ENCODE measurements at places on chromosomes 2 and 18.

DNA sequence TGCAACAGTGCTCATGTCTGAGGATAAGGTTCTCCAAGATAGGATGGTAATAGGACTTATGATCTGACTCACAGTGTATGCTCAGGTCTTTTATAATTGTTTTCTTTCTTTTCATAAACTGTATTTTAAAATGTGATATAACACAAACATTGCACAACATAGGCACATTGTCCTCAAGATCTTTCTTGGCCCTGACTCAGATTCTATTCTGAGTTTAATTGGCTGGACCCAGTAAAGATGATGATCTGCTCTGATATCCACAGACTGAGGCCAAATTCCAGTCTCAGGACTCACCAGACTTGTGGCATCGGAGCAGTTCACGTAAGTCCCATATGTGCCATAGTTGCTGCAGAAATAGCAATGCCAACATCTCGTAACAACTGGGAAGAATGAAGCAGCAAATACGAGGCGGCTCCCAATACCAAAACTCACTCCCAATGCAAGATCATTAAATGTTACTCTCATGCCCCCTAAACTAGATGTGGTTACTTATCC, 448.9 kb upstream of the SLC14A2 start:
- DNase-seq, result no peak

GRCh38 chr2:866009-866680, 84.5 kb upstream of the SNTG2 start:
- no peak for DNase-seq

GRCh38 chr2:109014476-109014875, 25.5 kb upstream of the EDAR start:
- no peak for DNase-seq

- DNase-seq, result no peak
Observed at GRCh38 chr2:217216982-217217381, 357.1 kb upstream of the TNP1 start.

DNA sequence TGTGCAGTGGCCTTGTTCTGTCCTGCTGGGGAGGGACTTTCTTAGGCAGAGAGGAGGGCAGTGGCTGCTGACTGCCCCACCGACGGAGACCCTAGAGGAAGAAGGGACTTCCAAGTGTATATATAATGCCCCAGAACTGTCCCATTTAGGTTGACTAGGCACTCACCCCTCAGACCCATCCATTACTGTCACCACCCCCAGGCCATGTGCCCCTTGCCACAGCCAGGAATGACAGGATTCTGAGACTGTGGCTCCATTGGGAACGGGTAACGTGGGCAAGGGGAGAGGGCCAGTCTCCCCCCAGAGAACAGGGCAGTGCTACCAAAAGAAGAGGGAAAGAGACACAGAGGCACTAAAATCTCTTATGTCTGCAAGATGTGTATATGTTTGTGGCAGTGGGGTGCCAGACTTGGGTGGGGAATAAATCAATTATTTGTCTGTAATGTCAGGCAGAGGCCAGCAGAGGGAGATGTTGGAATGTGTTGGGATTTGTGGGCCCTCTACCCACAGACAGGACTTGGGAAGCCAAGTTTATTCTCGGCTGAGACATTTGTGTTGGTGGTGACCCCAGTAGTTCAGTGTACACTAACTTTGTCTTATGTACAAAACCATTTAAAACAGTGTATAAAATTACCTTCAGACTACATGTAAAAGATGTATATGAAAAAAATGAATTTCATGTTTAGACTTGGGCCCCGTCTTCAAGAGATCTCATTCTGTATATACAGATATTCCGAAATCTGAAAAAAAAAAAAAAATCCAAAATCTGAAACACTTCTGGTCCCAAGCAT, 24.0 kb upstream of the TMEM37 start:
- DNase-seq, result peak; percentile 15

DNA sequence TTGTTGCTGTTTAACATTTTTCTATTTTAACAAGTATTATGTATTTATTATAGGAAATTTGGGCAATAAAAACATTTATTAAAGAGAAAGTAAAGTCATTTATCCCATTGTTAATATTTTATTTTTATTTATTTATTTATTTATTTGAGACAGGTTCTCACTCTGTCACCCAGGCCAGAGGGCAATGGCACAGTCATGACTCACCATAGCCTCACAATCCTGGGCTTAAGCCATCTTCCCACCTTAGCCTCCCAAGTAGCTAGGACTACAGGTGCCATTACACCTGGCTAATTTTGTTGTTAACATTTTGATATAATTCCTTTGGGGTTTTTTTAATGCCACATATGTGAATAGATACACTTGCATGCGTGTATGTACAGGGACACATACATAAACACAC, 165.9 kb upstream of the STON1 start:
- no peak for DNase-seq

DNA sequence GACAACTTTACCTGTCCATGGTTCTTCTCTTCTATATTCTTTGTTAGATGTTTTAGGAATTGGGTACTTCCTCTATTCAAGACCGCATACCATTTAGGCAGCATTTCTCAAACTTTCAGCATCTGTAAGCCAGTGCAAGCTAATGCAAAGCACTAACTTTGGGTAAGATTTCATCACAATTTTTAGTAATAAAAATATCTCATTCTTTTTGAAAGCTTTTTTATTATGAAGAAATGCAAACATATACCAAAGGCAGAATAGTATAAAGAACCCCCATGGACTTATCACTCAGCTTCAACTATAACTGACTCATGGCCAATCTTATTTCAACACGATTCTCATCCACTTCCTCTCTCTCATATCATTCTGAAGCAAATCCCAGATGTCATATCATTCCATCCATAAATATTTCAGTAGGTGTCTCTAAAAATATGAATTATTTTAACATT, 32.9 kb downstream of the INO80C start:
- no peak for DNase-seq

- no peak for DNase-seq
Observed at GRCh38 chr18:10264260-10264659, 190.2 kb upstream of the APCDD1 start.

DNA sequence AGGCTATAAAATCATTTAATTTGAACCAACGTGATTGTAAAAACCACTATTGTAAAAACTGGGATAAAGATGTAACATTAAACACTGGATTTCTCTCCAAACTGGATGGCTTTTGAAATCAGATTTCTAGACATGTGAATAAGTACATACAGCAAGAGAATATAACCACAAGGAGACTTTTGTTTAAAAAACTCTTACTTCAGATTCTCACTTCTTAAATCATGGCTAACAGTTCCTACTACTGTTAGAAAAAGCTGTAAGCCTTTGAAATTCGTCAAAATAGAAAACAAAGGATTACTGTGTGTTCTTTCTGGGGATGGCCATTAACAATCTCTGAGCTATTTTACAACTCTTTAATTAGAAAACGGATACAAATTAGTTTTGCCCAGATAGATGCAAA, 39.4 kb upstream of the SH3BP4 start:
- no peak for DNase-seq

- DNase-seq, result no peak
Observed at GRCh38 chr2:86087936-86088850, 17.5 kb downstream of the POLR1A start.

GRCh38 chr2:153971855-153972254, 100.1 kb downstream of the GALNT13 start:
- DNase-seq, result no peak

GRCh38 chr2:71465961-71466300, 12.6 kb downstream of the DYSF start:
- DNase-seq, result no peak

DNA sequence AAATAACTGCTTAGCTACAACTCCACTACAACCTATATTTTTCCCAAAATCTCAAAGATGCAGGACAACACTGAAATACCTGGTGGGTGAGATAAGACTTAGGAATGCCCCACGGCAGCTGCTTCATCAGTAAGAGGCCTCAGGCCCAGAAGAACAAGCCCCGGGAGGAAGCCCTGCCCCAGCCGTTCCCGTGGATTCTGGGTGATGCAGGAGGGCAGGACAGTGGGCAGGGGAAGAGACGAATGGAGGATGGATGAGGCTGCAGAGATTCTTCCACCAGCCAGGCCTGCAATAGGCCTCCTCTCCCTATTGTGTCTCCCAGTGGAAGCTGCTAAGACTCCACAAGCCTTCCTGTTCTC, 197.9 kb upstream of the HDAC4 start:
- no peak for DNase-seq

DNA sequence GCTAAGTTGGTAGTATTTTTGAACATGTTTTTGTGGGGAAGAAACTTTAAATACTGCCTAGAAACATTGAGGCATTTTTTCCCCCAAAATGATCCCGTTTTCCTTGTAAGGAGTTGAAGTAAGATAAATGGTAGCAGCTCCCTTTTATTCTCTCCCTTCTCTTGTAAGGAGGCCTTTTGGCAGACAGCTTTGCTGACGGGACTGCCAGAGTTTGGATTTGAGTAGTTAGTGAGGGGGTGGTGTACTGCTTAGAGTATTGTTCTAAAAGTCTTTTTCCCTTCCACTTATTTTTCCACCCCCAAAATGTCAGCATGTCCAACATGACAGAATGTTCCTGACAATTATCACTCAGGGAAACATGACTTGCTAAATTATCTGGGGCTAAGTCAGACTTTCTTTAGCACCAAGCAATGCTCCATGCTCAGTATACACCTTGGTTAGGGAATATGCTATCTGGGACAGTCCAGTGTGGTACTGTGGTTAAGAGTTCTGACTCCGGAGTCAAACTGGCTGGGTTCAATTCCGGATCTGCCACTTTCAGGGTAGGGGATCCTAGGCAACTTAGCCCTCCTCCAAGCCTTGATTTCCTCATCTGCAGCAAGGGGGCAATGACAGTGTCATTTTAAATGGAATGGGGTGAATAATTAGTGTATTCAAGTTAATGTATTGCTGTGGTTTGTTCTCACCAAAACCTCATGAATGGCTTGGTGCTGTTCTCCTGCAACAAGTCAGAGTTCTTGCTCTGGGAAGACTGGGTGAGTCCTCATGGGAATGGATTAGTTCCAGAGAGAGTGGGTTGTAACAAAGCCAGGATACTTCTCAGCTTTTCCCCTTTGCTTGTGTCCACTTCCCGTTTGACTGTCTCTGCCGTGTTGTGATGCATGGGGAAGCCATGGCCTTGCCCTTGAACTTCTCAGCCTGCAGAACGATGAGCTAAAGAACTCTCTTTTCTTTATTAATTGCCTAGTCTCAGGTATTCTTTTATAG, 116.2 kb downstream of the TANC1 start:
- DNase-seq, result no peak

DNA sequence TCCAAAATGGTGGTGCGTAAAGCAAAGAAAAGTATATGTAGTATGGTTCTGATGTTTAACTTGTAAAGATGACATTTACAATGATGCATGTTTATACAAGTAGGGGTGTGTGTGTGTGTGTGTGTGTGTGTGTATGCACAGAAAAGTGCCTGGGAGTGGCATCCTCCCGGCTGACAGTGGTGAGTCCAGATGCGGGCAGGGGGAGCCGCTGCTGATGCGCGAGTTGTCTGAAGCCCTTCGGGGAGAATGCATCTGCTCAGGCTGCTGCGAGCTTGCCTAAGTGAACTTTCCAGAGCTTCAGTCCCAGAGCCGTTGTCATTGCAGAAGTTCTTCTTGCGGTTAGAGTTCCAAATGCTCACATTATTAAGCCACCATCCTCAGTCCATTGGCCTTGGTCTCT, 429.7 kb upstream of the HS6ST1 start:
- no peak for DNase-seq

DNA sequence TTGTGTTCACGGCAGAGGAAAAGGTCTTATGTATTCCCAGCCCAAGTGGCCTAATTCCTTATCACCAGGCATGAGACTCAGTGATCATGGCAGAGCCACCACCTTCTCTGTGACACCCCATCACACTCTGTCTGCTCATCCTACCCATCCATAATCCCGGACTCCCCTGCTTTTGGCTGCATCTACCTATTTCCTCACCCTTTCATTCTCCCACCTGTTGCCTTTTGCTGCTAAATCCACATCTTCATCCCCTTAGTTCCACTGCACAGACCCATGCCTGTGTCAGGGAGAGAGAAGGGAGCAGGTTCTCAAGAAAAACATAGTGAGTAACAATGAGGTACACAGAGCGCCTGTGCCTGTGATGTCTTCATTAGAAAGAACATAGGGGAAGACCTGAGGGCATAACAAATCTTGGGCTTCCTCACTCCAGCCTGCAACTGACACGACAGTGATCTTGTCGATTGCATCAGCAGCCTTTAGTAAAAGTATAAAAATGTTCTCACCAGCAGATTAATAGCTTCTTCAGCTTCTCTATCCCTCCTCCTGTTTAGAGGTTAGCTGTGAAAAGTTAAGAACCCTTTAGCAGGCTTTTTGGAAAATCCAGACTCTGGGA, 246.5 kb upstream of the SPRED2 start:
- DNase-seq, result no peak

DNA sequence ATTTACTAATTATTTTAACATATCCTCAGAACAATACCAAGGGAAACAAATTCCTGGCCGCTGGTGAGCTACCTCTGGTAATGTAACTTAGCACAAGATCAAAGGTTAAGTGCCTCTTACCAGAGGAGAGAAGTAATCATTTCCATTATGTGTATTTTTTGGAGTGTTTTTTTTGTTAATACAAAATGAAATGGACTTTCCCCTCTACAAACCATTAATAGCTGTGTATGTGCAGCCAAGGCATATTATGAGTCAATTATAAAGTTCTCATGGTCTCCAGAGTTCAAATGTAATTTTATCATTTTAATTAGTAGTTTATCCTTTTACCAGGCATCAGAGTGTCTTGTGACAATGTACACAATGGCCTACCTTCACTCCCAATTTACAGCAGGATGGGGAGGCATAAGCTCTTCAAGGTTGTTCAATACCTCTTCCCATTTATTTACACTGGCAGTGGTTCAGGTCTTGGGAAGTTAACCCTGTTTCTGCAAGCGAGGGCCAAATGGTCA, 242.2 kb downstream of the TGIF1 start:
- no peak for DNase-seq

DNA sequence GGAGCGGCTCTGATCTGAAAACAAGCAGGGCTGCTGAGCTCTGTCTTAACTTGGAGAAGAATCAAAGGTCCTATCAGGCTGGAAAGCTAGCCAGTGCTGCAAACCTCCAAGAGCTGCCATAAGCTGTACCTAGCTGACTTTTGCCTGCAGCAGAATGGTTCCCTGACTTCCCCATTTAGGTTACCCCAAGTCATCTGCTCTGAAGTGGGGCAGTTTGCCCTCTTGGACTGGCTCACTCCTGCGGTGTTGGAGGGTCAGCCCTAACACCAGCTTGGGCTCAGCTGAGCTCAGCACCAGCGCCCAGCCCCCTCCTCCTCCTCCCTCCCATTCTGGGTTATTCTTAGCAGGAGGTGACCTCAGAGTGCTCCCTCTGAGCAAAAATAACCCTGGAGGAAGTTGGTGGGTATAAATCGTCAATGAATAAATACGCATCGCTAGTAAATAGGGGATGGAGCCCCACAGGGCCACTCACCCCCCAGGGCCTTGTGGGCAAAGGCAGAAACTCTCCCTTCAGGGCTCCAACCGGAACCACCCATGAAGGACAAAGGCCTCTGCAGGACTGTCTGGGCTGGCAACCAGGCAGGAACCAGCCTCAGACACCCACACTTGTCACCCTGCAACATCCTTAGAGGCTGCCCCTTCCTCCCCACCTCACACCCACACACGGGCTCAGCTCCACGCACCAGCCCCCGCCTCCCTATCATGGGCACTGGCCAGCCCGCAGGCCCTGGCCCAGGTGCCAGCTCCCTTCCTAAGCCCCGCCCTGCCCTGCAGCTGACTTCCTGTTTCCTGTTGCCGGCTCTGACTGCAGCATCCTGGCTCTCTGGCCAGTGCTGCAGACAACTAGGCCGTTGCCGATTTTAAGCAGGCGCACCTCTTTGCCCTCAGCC, 46.9 kb downstream of the DNMT3A start:
- peak; percentile 80 for DNase-seq
